ENCODE measurements at places on chromosomes 16 and 17.

GRCh38 chr17:68190495-68190894, 57.3 kb upstream of the AMZ2 start:
- no peak for DNase-seq

- DNase-seq: no peak
Observed at GRCh38 chr16:9772526-9773225, 409.6 kb downstream of the GRIN2A start.

GRCh38 chr17:29048440-29049368, 5.8 kb downstream of the PIPOX start:
- no peak for DNase-seq

- DNase-seq: no peak
Observed at GRCh38 chr17:69943058-69943457, 132.0 kb upstream of the KCNJ16 start.

DNA sequence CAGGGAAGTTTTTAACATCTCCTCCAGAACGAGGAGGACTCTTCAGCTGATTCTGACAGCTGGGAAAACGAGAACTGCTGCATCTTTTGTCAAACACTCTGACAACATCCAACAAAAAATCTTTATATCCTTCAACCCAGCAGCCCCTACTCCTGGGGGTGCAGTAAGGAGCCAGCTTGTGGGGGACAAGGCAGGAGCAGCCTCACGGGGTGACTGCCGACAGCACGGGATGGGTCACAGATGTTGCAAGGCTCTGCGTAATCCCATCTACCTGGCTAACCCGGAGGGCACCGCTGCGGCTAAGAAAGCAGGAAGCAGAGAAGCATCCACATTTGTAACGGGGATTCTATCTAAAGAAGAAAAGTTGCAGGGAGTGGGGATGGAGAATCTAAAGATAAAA, 28.6 kb downstream of the WDR45B start:
- DNase-seq: no peak

- no peak for DNase-seq
Observed at GRCh38 chr16:9647981-9648701, 534.1 kb downstream of the GRIN2A start.

GRCh38 chr17:62911114-62911513, 54.9 kb upstream of the TANC2 start:
- no peak for DNase-seq

Measured in GM12891 (cell line).